ENCODE measurements at places on chromosomes 2 and 18.

DNA sequence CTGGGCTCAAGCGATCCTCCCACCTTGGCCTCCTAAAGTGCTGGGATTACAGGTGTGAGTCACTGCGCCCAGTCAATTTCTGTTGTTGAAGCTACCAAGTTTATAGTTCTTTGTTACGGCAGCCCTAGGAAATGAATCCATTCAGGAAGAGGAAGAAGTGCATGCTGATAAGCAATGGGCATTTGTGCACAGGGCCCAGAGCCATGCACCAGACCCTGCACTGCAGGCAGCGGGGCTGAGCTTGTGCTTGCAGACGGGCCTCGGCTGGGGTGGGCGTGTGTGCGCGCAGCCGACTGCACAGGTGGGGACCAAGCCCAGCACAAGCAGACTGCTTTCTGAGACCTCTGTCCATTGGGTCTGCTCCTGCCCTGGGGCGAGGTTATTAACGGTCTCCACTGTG is 144.6 kb downstream of the CABLES1 start:
- no peak for DNase-seq

DNA sequence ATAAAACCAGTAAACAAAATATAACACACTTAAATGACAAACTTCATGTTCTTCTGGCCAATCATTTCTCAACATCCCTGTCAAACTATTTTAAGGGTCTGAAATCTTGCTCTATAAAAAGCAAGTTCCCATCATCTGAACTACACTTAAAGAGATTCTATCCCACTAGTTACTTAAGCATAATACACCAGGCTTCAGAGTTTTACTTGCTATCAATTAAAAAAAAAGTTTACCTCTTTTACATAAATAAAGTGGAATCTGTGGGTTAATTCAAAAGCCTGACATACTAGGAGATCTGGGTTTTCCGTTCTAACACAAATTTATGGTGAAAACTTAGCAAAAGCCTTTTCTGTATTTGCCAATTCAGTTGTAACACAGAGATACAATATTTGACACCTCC is 1.9 kb downstream of the CLASP1 start:
- DNase-seq = no peak

GRCh38 chr2:71786291-71787107 is 333.1 kb downstream of the DYSF start:
- no peak for DNase-seq

GRCh38 chr2:53793821-53794220 is 7.0 kb downstream of the ERLEC1 start:
- no peak for DNase-seq

DNA sequence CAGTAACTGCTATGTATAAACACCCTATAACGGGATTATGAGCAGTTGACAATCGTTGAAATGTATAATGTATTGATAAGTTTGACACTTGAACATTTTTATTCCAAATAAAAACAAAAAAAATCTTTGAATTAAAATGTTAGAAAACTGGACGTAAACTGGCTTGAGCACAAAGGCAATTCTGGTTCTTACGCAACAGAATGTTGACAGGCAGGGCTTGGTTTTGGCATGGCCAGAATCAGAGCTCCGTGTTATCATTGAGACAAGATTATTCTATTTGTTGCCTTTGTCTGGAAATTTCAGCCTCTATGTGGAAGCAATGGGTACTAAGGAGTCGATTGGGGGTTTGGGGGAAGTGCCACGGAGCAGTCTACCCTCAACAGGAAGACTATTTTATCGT is 1028.6 kb upstream of the ZEB2 start:
- DNase-seq = no peak

GRCh38 chr18:33157893-33158292 is 282.6 kb downstream of the CCDC178 start:
- DNase-seq = no peak

- DNase-seq = no peak
Measured at GRCh38 chr2:43406651-43407279, 180.4 kb upstream of the ZFP36L2 start.

GRCh38 chr18:47585136-47585535 is 333.7 kb upstream of the SKOR2 start:
- DNase-seq = no peak

DNA sequence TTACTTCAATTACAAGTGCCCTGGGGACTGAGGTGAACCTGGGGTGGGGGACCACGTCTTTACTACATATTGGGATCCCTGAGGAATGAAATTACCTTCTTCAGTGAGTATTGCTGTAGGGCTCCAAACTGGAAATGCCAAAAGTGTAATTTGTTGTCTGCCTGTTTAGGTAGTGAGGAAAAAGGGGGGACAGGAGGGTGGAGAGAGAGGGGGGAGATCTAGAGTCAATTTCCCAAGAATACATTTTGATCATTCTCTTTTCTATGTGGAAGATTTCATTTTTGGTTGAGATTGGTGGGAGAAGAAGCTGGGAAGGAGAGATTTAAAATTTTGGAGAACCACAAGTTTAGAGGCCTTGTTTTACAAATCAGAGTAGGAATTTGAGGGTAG is 101.1 kb downstream of the SPTBN1 start:
- no peak for DNase-seq

DNA sequence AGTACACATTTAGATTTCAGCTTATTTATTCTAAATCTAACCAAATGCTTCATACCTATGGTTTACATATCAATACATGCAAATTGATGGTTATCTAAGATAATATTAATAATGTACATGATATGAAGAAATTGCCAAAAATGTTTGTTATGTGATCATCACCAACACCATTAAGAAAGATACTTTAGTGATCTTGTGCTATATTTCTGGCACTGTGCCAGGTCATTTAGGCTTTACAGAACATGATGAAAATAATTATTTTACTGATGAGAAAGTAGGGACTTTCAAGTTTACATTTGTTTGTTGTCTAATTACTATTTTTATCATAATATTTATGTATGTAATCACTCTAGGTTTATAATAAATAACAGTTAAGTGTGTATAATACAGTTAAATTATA is 158.3 kb downstream of the GULP1 start:
- no peak for DNase-seq

- DNase-seq = no peak
Measured at GRCh38 chr2:9401646-9402371, 21.5 kb downstream of the ITGB1BP1 start.

DNA sequence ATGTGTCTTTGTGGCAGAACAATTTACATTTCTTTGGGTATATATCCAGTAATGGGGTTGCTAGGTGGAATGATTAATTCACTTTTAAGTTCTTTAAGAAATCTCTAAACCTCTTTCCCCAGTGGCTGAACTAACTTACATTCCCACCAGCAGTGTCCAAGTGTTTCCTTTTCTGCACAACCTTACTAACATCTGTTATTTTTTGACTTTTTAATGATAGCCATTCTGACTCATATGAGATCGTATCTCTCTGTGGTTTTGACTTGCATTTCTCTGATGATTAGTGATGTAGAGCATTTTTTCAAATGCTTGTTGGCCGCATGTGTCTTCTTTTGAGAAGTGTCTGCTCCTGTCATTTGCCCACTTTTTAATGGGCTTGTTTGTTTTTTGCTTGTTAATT is 43.1 kb upstream of the PTH2R start:
- DNase-seq = no peak

DNA sequence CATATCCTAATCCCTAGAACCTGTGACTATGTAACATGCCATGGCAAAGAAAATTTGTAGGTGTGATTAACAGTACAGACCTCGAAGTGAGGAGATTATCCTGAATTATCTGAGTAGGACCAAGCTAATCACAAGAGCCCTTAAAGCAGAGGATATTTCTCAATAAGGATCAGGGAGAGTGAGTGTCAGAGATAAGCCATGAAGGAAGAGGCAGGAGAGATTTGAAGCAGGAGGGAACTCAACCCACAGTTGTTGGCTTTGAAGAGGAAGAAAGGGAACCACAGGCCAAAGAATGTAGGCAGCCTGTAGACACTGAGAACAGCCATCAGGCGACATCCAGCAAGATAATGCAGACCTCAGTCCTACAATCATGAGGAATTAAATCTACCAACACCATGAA is 229.3 kb downstream of the NBAS start:
- DNase-seq = no peak

DNA sequence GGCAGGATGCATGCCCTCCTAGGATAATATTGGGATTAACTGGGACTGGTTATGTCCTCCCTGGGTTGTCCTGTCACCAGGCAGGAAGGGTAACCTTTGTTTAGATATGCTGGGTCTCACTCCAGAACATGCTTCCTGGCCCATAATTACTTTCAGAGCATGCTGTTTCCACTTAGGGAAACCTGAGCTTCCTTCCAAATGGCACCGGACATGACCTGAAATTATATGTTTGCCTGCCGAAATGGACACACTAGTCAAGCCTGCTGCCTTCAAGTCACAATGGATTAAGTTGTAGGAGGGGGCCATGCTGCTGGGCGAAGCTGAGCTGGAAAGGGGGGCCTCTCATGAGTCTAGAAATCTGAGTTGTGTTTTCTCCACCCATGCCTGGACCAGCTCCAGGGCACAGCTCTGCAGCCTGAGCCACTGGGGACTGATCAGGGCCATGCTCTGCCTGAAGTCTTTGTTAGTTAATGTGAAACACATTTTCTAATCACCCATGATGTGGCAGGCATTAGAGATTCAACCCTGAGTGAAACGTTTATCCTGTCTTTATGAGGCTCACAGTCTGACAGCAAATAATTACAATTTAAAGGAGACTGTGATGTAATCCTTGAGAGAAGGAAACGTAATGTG is 273.3 kb downstream of the TNS1 start:
- DNase-seq = no peak

DNA sequence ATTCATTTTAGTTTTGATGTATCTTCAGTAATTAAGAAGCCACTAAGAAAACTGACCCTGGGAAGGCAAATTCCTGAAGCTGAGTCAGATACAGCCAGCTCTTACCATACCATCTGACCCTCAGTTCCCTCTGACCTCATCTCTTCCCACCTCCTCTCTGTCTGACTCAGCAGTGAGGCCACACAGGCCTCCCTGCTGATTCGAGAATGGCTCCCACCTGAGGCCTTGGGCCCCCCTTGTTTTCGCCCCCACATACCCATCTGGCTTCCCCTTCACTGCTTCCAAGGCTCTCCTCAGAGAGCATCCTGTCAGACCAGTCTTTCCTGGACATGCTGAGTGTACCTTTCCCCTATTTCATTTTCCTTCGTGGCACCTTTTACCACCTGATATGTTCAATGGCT is 71.0 kb upstream of the CYP1B1 start:
- DNase-seq = no peak

GRCh38 chr2:141068053-141068682 is 1062.6 kb downstream of the LRP1B start:
- DNase-seq = no peak

GRCh38 chr2:149224543-149224942 is 105.8 kb upstream of the LYPD6 start:
- DNase-seq = no peak

DNA sequence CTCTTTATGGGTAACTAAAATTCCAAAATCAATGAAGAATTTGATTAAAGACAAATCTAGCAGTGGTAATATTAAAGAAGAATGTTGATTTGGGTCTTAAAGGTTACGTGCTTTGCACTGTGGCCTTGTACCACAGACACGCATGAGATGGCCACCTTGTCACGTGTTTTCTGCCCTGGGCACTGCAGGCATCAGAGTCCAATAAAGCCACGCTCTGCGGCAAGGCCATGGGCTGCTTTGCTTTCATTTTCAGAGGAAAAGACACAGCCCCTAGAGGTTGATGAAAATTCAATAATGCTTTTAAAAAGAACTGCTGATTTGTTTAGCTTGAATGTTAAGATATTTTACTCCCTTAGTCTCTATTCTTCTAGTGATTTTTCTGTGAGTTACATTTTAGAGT is 30.4 kb downstream of the AOX1 start:
- DNase-seq = no peak

- no peak for DNase-seq
Measured at GRCh38 chr2:148565272-148565894, 79.2 kb upstream of the EPC2 start.

GRCh38 chr18:43160509-43160908 is 45.0 kb upstream of the RIT2 start:
- DNase-seq = no peak

DNA sequence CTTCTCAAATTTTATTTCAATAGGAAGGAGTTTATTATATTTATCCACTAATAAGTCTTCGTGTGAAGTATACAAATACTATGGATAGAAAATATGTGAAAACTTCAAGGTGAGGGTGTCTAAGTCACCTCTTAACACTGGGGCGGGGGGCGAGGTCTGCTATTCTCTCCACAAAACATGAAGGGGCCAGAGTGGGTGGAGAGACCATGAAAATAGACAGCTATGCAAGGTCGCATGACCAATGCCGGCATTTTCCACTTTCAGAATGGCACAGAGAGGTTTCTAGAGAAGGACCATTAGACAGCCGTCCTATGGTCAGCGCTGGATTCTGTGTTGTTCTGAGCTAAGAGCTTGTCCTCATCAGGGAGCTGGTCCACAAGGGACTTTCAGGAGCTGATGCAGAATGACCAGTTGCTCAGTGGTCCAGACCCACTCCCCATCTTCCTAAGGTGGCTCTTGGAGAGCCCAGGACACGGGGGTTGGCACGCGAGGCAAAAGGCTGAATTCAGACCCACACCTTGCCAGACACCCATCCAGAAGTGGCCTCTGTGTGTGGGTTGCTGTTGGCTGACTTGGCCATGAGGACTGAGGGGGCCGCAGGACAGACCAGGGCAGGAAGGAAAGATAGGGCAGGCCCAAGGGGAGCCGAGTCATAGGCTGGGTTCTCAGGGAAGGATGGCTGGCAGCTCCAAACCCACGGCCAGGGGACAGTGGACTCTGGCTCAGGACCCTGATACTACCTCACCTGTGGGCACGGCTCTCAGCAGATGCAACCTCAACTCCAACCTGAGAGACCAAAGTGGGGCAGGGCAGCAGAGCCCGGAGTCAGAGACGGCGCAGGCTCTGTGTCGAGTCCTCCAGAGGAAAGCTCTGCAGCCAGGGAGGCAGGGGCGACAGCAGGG is 69.8 kb downstream of the NDUFA10 start:
- no peak for DNase-seq

DNA sequence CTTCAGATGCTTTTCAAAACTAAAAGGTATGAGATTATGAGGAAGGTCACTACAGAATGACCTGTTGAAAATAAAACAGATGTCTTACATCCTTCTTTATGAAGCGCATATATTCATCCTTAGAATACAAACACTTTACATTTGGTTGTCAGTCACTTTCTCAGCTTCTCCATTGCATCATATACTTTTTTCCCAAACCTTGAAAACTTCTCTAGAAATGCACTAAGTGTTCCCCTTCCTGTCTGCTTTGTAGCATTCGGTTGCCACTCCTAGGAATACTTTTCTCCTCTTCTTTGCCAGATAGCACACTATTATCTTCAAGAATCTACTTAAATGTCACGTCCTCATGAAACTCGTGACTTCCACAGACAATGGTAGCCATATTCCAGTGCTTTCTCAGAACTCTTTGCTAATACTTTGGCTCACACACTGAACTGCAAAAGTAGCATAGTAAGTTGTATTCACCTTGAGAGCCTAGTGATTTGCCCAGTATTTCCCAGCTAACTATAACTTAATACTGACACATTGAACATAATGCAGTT is 27.6 kb downstream of the DSC1 start:
- DNase-seq = no peak

All from activated naive CD4-positive, alpha-beta T cell treated with anti-CD3 and anti-CD28 coated beads, Interleukin-2, amount 50 U/mL, for 16 hours (primary cell).